ENCODE measurements at places on chromosomes 4 and X.

DNA sequence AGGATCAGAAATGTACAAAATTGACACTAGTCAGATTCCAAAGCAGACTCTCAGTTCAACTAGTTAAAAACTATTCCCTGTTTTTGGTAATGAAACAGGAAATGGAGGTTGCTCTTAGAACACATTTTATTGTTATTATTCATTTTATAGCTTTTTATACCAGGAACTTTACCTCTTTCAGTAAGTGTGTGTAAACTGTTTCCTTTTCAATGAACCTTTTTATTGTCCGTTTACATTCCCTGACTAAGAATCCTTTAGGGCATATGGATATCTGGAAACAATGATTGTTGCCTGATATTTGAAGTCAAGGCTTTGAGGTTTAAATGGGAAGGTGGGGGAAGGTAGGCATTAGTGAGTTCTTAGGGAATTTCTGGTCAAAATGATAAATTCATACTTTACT lies 1511.4 kb downstream of the ADGRL3 start:
- no peak for DNase-seq

DNA sequence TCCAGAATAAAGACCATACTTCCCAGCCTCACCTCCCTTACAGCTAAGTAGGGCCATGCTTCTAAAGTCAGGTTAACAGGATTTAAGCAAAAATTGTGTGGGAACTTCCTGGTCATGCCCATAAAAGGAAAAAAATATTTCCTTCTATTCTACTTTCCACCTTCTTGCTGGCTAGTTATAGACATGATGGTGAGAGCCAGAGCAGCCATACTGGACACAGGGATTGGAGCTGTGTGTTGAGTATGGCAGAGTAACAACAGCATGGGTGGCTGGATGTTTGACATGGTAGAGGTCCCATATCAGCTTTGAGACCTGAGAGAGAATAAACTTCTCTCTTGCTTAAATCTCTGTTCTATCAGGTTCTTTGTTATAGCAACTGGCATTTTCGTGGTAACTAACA lies 15.1 kb upstream of the CBR4 start:
- no peak for DNase-seq

- DNase-seq, result no peak
These were observed 2.7 kb downstream of the HPSE start for GRCh38 chr4:83331956-83332355.

DNA sequence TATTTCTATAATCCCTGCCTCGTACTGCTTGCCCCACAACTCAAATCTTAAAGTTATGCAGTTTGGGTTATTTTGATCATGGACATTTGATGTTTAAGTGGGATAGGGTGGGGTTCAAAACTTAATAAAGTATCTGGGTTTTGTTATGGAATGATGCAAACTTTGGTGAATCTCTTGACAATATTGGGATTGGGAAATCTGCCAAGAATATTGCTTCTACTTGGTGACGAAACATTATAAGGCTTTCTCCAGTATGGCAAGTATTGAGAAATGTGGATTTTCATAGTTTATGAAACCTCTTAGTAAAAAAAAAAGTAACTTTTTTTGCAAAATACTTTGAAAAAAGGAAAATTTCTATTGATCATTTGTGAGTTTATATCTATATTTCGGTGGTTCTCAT lies 130.8 kb upstream of the SFRP2 start:
- DNase-seq, result no peak

DNA sequence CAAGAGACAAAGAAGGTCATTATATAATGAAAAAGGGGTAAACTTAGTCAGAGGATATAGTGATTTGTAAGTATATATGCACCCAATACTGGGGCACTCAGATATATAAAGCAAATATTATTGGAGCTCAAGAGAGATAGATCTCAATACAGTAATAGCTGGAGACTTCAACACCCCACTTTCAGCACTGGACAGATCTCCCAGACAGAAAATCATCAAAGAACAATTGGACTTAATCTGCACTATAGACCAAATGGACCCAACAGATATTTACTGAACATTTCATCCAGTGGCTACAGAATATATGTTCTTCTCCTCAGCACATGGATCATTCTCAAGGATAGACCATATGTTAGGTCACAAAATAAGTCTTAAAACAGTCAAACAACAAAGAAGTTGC lies 47.2 kb upstream of the RBMXL3 start:
- no peak for DNase-seq

GRCh38 chr4:182124359-182124758 lies 118.8 kb upstream of the TENM3 start:
- DNase-seq, result no peak

DNA sequence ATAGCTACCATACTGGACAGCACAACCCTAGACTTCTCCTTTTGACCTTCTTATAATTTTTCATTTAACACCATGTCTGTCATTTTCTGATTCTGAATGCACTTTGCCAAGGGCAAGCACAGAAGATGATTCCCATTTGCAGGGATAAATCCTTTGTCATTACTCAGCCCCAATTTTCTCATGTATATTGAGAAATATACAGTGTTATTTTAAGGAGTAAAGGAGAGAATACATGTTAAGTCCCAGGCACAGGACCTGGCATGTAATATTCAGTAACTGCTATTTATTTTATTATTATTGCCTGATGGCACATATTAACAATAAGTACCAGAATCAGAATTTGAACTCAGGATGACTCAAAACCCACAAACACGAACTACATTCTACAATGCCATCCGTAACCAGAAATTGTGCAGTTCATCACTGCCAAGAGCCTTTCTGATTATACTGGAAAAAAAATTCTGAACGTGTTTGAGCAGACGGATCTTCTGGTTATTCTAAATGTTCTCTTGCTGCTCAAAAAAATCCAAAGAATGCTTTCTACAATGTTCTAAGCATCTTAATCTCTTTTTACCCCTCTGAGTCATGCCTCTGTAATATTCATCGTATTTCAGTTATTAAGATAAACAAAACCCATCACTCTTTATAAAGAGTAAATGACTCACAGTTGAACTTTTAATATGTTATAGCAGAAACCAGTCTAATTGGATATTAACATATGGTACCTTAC lies 170.0 kb downstream of the MID1 start:
- DNase-seq, result no peak

DNA sequence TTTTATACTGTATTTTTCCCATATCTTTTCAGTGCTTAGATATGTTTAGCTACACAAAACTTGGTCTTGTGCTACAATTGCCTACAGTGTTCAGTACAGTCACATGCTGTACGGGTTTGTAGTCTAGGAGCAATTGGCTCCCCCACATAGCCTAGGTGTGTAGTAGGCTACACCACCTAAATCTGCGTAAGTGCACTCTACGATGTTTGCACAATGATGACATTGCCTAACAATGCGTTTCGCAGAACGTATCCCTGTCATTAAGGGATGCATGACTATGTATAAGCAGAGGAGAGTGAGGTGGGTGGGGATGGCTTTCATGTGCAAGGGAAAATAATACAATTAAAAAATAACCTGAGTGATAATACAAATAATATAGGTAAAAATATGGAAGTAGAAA lies 131.4 kb downstream of the GBA3 start:
- DNase-seq, result no peak

DNA sequence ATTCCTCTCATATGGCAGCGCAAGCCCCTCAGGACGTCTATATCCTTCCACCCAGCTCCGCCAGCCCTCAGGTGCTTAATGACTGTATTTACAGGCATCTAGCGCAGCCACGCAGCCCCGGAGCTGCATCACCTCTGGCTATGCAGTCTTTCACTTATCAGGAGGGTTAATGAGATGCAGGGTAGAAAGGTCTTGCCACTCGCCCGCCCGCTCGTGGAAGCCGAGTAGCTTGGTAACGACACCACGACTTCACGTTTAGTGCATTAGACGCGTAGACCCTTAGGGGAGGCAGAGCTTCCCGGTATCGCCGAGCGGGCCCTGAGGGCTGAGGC lies 1.5 kb upstream of the SLC16A2 start:
- no peak for DNase-seq

Data from T-helper 9 cell (primary cell).